A673 (cell line): ENCODE measurements at places on chromosomes 3 and 15. TPM values are rescaled to one million over a fixed set of nuclear protein-coding genes. Genes with fewer than 3 reads are reported as not detected.

Gene SYNPR
- total RNA-seq = 14.7 and 17.6 TPM in 2 replicates

Gene ANP32A
- total RNA-seq = 331 and 370 TPM in 2 replicates

Gene SQOR
- total RNA-seq = 4.3 and 4.9 TPM in 2 replicates

Gene IL17RB
- total RNA-seq = not detected in 2 replicates

Gene IGF2BP2
- 66.2 and 77.2 TPM in 2 replicates for total RNA-seq

Gene AQP9
- not detected in 2 replicates for total RNA-seq

Gene PLA2G4E
- total RNA-seq = not detected in 2 replicates

Gene SPESP1
- total RNA-seq = not detected in 2 replicates

Gene STX19
- total RNA-seq = not detected in 2 replicates

Gene DIS3L
- 10.7 and 13.6 TPM in 2 replicates for total RNA-seq

Gene RLBP1
- not detected in 2 replicates for total RNA-seq

Gene CCR8
- not detected in 2 replicates for total RNA-seq

Gene ADAMTS17
- total RNA-seq = 0.15 TPM in 1 of 2 replicates, not detected in the other

Gene ZSCAN29
- total RNA-seq = 33.3 and 34.4 TPM in 2 replicates

Gene SKOR1
- total RNA-seq = 0.21 and 0.37 TPM in 2 replicates

Gene RAB6B
- total RNA-seq = 0.86 and 0.87 TPM in 2 replicates

Gene LRTM1
- not detected in 2 replicates for total RNA-seq

Gene FGF7
- not detected in 2 replicates for total RNA-seq

Gene TMC3
- total RNA-seq = not detected in 2 replicates

Gene OCA2
- total RNA-seq = 0.09 TPM in 1 of 2 replicates, not detected in the other

Gene TMCO5A
- not detected in 2 replicates for total RNA-seq

Gene WDR82
- 50.1 and 54.3 TPM in 2 replicates for total RNA-seq

Gene RBM15B
- 26.8 and 27.0 TPM in 2 replicates for total RNA-seq

Gene FGD5
- not detected in 2 replicates for total RNA-seq

Gene TFG
- 150 and 157 TPM in 2 replicates for total RNA-seq

Gene GOLGA8T
- total RNA-seq = not detected in 2 replicates

Gene AP3B2
- total RNA-seq = 19.0 and 22.0 TPM in 2 replicates

Gene IVD
- total RNA-seq = 51.8 and 62.0 TPM in 2 replicates

Gene MASP1
- total RNA-seq = not detected in 2 replicates

Gene PLA2G4F
- total RNA-seq = not detected in 2 replicates

Gene TM4SF18
- 0.37 and 1.5 TPM in 2 replicates for total RNA-seq

Gene NANOGP8
- not detected in 2 replicates for total RNA-seq

Gene ATR
- 27.5 and 28.3 TPM in 2 replicates for total RNA-seq

Gene ERICH6
- 0.24 and 0.32 TPM in 2 replicates for total RNA-seq

Gene PLSCR4
- 1.3 and 2.4 TPM in 2 replicates for total RNA-seq

Gene SI
- total RNA-seq = not detected in 2 replicates

Gene TMEM207
- total RNA-seq = not detected in 2 replicates

Gene ANO10
- total RNA-seq = 9.7 and 9.8 TPM in 2 replicates

Gene RHO
- total RNA-seq = not detected in 2 replicates

Gene TLR9
- not detected in 2 replicates for total RNA-seq

Gene GOLGA6B
- 0.20 TPM in 1 of 2 replicates, not detected in the other for total RNA-seq

Gene RFTN1
- 0.60 and 1.2 TPM in 2 replicates for total RNA-seq

Gene SNX33
- total RNA-seq = 3.4 and 5.6 TPM in 2 replicates

Gene SEMA3F
- 3.9 and 7.8 TPM in 2 replicates for total RNA-seq

Gene CRYGS
- total RNA-seq = 3.6 and 3.9 TPM in 2 replicates

Gene THBS1
- 0.76 and 0.80 TPM in 2 replicates for total RNA-seq

Gene UBAP1L
- 3.6 and 3.9 TPM in 2 replicates for total RNA-seq

Gene C3orf22
- total RNA-seq = not detected in 2 replicates

Gene CIAO2A
- 75.3 and 75.6 TPM in 2 replicates for total RNA-seq

Gene SEC11A
- total RNA-seq = 104 and 106 TPM in 2 replicates

Gene EPM2AIP1
- 19.8 and 25.8 TPM in 2 replicates for total RNA-seq

Gene RETNLB
- not detected in 2 replicates for total RNA-seq

Gene WDR5B
- 4.6 and 5.4 TPM in 2 replicates for total RNA-seq

Gene CFAP44
- total RNA-seq = 2.4 and 3.5 TPM in 2 replicates

Gene CLK3
- total RNA-seq = 66.8 and 75.5 TPM in 2 replicates

Gene ZNF592
- total RNA-seq = 32.9 and 37.2 TPM in 2 replicates

Gene GRM7
- not detected in 2 replicates for total RNA-seq

Gene BSN
- total RNA-seq = 1.1 and 1.4 TPM in 2 replicates

Gene PRR20G
- total RNA-seq = not detected in 2 replicates

Gene BFSP2
- total RNA-seq = not detected in 2 replicates
